GM23248 (cell line): ENCODE measurements at places on chromosomes 2 and 18. TPM values are rescaled to one million over a fixed set of nuclear protein-coding genes. Genes with fewer than 3 reads are reported as not detected.
A peak's percentile ranks its signal among the peaks of the same experiment; 100 is the strongest.

DNA sequence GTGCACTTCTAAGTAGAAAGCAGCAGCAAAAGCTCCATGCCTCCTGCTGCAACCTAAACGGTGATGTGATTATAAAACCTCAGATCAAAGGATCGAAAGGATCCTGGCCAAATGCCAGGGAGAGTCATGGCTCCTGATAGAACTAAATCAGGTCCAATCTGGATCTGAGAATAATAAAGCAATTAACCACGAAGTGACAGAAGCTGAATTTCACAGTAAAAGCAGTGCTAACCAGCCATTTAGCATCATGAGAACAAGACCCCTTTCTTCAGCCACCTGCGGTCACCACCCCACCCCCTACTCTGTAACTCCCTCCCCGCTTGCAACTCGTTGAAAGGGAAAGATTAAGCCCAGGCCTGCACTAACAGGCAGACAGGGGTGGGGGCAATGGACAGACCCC, 748.7 kb downstream of the BCL11A start:
- H3K4me3 ChIP-seq = no peak overlapping the region
- no peaks in the 10 kb centered on the region for H3K36me3 ChIP-seq
- DNase-seq = no peak
- no peaks in the 10 kb centered on the region for H3K27me3 ChIP-seq
- H3K4me1 ChIP-seq = no peaks in the 10 kb centered on the region

DNA sequence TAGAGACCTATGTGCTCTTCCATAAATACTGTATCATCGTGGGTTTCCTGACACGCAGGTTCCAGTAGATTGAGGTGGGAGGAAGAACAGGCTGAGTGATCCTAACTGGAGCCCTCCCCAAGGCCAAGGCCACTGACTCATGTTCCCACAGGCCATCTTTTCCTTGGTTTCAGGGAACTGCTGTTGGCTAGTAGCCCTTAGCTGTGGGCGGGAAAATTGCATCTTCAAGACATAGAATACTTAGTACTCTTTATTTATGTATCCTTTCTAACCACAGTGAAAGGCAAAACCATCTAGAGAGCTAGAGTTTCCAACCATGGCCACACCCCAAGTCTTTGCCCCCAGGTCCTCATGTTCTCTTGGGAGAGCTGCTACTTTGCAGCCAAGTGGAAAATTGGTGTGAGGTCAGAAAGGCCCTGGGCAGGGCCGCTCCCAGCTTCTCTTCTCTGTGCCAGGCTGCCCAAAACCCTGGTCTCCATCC, 55.9 kb downstream of the COPS8 start:
- peaks cover 31% of the 10 kb centered on the region for H3K4me1 ChIP-seq
- DNase-seq = peak; percentile 90
- no peak overlapping the region for H3K4me3 ChIP-seq
- no peaks in the 10 kb centered on the region for H3K36me3 ChIP-seq

DNA sequence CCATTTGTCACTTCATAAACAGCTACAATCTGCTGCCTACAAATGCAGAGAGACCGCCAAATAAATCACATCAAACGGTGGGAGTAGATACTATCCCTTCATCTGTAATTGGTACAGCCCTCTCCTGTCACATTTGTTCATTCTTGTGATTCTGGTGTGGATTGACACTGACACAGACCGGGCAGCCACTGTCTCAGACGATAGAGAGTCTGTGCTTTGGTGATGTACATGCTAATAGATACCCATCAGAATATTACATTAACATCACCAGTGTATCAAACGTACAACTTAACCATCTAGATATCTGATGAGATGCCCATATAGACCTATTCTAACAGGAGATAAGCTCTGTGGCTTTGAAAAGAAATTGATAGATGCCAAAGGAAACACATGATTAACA, 419.7 kb upstream of the ZEB2 start:
- no peaks in the 10 kb centered on the region for H3K27me3 ChIP-seq
- H3K27ac ChIP-seq = no peak overlapping the region
- H3K4me3 ChIP-seq = no peak overlapping the region
- no peaks in the 10 kb centered on the region for H3K36me3 ChIP-seq
- peaks cover 47% of the 10 kb centered on the region for H3K4me1 ChIP-seq

The KLHL29 gene
- 1.7 and 1.9 TPM in 2 replicates for polyA plus RNA-seq

The ANKRD44 gene
- 2.7 and 2.9 TPM in 2 replicates for polyA plus RNA-seq

The CHRNG gene
- polyA plus RNA-seq = not detected in 2 replicates
